ENCODE measurements at places on chromosomes 13 and 19.

DNA sequence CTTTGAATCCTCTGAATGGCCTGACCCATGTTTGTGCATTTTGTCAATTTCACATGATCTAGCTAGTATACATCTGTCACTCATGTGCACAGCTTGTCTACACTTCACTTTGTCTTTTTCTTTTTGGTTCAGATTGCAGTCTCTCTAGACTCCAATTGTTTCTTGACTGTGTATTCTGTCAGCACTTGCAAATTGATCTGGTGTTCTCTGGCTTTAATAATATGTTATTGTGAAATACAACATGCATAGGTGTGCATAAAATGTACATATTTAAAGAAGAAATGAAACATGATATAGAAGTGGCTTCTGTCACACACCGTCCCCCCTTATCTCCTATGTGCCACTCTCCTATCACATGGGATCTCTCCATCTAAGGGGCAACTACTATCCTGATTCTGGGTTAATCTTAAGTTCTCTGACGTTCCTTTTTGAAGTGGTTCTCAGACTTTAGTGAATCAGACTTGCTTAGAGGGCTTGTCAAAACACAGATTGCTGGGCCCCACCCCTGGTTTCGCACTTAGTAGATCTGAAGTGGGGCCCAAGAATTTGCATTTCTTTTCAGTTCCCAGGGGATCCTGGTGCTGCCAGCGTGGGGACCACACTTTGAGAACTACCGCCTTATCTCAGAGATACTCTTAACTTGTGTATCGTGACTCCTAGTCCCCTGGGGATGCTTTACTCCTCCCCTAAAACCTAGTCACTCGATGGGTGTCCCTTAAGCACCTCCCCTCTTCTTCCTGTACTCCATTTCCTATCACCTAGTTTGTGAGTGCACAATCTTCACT lies 5.8 kb downstream of the KRTDAP start:
- DNase-seq, result no peak

- no peak for DNase-seq
These were observed 164.3 kb upstream of the TUBA3C start for GRCh38 chr13:19345916-19346422.

DNA sequence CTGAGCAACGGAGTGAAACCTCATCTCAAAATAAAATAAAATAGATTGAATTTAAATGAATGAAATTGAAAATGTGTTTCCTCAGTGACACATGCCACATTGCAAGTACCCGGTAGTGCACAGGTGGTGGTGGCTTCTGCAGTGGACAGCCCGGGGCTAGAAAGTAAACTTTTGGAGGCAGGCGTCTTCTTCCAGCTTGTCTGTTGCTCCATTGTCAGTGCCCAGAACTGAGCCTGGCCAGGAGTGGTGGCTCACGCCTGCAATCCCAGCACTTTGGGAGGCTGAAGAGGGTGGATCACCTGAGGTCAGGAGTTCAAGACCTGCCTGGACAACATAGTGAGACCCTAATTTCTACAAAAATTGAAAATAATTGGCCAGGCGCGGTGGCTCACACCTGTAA lies 5.7 kb downstream of the MYH14 start:
- no peak for DNase-seq

DNA sequence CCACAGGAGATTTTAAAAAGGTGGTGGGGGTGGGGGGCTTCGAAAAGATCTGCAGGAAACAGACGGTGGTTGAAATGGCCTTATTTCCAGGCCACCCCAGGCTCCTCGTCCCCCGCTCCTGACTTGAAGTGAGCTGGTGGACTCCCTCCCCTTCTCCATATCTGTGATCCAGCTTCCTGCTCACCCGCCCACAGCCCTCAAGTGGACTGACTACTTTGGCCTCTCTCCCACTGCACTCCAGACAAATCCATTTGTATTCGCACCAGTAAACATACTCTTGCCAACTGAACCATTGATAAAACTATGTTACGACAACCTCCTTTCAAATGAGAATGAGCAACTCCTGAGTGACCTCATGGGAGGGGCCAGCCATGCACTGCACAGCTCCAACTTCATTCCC lies 259.5 kb downstream of the COL4A1 start:
- peak; percentile 89 for DNase-seq

DNA sequence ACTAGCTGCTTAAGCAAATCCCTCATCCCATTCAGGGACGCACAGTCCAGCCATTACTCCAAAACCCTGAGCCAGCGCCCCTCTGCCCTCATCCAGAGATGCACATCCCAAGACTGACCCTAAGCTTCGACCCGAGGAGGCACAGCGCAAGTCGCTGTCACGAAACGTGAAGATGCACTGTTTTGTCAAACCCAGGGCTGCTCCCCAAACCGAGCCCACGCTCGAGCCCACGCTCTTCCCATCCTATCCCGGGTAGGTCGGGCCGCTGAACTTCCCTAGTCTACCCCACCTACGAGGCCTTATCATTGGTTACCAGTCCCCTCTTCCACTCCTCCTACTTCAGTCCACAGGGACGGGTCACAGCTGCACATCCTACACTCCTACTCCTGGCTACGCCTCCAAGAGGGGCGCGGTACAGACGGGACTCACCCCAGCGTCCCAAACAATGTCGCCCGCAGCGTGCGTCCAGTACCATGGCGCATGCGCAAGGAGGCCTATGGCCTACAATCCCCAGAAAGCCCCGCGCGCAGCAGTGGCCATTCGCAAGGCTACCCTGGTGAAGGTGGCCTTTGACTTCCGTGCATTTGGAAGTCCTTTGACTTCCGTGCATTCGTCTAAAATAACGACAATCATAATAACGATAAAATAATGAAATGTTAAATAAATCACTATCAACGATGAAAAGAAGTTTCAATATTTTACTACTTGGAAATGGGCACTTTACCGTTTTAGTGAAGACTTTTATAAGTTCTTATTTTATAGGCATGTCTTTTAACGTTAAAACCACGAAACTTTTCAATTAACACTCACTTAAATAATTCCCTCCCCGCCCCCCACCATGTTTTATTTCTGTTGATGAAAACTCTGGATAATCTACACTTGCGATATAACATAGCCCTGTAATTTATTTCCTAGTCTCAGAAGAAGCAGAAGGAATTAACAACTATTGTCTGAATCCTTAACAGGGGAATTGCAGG lies at the start of gene ZNF285:
ZNF285 (minus strand) TSS at position 470 of the 977 bp plus-strand sequence. CDS start 4,395 bp downstream, outside the sequence.
- DNase-seq, result peak; percentile 99

GRCh38 chr19:11460207-11460606 lies 20.6 kb downstream of the ELAVL3 start:
- no peak for DNase-seq

DNA sequence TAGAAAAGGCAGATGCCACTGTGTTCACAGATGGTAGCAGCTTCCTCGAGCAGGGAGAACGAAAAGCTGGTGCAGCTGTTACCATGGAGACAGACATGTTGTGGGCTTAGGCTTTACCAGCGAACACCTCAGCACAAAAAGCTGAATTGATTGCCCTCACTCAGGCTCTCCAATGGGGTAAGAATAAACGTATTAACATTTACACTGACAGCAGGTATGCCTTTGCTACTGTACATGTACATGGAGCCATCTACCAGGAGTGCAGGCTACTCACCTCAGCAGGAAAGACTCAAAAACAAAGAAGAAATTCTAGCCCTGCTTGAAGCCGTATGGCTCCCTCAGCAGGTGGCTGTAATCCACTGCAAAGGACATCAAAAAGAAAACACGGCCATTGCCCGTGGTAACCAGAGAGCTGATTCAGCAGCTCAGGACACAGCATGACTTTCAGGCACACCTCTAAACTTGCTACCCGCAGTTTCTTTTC lies 197.7 kb downstream of the ZNF737 start:
- peak; percentile 40 for DNase-seq

GRCh38 chr19:28881616-28882015 lies 331.3 kb downstream of the UQCRFS1 start:
- DNase-seq, result no peak

GRCh38 chr13:26377038-26377437 lies 123.1 kb downstream of the CDK8 start:
- no peak for DNase-seq

- DNase-seq, result peak; percentile 70
These were observed at the start of gene MIDN for GRCh38 chr19:1248139-1248785. MIDN (plus strand) TSS chr19:1248583; CDS start chr19:1250297, 1,714 bp downstream.

DNA sequence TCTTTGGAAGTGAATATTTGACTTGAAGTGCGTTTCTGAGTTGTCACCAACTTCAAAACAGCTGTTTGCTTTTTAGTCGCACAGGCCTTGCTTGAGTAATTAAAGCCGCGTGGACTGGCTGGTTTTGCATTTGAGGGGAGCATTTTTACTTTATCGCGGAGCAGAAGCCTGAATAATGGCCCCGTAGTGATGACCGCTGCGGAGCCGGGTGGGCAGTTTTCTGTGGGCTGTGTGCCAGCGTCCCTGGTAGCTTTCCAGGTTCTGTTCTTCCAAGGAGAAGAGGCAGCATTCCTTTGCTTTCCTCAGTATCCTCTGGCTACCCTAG lies 1.1 kb downstream of the NAA16 start:
- no peak for DNase-seq

- DNase-seq, result no peak
These were observed 6.8 kb downstream of the RUBCNL start for GRCh38 chr13:46380242-46380641.

DNA sequence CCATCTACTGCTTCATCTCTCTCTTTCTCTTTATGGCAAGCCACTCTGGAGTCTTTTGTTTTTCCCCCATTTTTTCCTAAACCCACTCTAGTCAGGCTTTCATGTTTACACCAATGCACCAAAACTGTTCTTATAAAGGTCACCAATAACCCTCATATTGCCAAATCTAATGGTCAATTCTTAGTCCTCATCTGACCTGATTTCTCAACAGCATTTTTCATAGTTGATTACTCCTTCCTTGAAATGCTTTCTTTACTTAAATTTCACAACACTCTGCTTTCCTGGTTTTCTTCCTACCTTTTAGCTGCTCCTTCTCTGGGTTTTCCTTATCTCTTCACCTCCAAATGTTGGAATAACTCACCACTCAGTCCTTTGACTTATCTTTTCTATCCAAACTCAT lies 47.9 kb downstream of the MICU2 start:
- no peak for DNase-seq

DNA sequence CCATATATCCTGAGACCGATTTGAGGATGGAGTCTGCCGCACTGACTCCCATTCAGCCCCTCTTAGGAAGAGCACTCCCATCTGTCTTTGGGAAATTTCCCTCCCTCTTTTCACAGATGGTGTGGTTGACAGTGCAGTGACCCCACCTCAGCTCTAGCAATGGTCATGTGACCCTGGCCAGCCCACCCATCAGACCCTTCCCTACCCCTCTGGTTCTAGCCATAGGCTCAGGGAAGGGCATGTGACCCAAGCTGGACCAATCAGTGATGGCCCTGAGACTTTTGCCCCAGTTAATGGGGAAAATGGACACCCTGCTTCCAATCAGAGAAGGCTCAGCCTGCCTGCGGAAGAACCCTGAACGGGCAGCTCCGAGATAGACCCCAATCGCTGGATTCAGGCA lies 26.3 kb downstream of the IL12RB1 start:
- DNase-seq, result no peak

DNA sequence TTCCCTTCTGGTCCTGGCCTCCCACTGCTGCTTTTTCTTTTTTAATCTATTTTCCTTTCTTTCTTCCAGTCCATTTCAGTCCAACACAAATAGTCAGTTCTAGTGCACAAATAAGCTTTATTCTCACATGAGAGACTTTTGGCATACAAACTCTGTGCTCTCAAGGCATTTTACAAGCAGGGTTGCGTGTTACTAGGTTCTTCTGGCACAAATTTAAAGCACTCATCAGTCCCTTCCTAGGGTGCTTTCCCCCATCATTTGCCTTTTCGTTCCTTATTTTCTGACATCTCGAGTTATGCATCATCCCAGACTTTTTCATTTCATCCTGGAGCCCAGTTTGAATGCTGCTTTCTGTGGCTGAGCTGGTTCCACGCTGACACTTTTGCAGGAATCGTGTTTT lies 29.8 kb upstream of the IL17D start:
- no peak for DNase-seq

DNA sequence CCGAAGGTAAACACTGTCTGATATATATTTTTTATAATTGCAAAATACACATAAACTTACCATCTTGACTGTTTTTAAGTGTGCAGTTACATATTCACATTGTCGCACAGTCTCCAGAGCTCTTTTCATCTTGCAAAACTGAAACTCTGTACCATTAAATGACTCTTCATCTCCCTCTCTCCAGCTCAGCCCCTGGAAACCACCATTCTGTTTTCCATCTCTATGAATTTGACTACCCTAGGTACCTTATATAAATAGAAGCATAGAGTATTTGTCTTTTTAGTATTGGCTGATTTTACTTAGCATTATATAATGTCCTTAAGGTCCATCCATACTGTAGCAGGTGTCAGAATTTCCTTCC lies 45.8 kb downstream of the LRCH1 start:
- no peak for DNase-seq

- DNase-seq, result no peak
These were observed 20.4 kb downstream of the CEACAM3 start for GRCh38 chr19:41816761-41817160.

DNA sequence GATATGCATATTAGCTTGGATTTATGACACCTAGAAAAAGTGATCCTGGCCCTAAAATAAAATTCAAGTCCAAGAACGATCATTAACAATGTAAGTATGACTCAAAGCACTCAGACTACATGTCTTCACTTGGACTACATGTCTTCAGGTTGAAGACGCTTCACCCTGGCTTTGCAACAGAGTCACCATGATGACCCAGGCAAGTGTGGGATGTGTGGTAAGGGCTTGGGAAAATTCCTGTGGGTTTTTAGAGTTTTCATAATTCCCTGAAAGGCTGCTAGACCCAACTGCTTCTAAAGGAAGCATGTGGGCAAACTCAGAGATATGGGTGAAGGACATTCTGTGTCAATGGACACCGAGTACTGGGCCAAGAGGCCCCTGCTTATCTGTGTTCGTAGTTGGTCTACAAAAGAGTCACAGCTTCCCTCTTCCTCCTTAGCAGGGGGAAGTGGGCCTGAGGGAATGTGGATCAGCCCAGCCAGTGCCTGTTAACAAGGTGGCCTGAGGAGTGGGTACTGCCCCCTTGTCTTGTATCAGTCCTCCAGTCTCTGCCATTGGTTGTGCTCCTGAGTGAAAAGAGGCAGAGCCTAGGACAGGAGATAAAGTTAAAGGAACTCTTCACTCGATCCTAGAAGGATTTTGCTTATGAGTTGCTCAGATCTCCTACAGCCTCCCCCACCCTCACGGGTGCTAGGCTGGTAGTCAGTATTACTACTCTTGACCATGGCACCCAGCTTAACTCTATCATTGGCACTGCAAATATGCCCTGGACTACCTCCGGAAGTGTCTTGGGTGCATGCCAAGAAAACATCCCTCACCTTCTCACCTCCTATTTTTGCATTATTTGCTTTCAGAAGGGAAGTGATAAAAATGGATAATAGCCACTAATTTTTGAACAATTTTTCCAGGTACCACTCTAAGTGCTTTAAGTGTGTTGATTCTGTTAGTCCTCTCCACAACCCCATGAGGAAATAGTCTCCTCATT lies 406.3 kb downstream of the COG6 start:
- DNase-seq, result no peak

- no peak for DNase-seq
These were observed 412.4 kb downstream of the SUCLA2 start for GRCh38 chr13:47588676-47589075.

- DNase-seq, result no peak
These were observed 16.9 kb downstream of the PIBF1 start for GRCh38 chr13:72798817-72799216.

GRCh38 chr13:36887758-36888521 lies 32.1 kb downstream of the SMAD9 start:
- DNase-seq, result no peak

Data from lung (tissue), 17 donors.